NCI-H2081 treated with DMSO at 0.1 percent for 48 hours (cell line): ENCODE measurements at places on chromosomes 12 and 14.

DNA sequence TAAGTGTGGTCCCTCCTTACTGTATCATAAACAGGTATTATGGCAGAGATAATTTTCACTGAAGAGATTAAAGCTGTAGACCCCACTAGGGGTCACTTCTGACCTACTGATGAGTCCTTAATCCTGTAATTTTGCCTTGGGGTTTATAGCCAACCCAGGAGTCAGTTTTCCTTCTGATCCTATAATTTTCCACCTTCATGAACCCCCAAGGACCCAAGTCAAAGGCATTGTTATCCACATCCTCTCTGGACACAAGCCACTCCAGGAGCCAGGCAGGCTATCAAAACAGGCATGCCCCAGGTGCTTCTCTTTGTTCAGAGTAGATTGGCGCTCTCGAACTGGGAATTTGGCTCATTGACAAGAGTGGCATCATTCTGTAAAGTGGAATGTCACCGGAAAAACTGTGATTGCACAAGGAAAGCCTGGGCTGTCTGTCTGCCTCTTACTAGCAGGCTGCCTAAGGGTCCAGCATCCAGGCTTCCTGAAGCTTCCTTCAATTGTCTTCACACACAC, 1523.2 kb upstream of the FLRT2 start:
- DNase-seq, result peak; percentile 70

DNA sequence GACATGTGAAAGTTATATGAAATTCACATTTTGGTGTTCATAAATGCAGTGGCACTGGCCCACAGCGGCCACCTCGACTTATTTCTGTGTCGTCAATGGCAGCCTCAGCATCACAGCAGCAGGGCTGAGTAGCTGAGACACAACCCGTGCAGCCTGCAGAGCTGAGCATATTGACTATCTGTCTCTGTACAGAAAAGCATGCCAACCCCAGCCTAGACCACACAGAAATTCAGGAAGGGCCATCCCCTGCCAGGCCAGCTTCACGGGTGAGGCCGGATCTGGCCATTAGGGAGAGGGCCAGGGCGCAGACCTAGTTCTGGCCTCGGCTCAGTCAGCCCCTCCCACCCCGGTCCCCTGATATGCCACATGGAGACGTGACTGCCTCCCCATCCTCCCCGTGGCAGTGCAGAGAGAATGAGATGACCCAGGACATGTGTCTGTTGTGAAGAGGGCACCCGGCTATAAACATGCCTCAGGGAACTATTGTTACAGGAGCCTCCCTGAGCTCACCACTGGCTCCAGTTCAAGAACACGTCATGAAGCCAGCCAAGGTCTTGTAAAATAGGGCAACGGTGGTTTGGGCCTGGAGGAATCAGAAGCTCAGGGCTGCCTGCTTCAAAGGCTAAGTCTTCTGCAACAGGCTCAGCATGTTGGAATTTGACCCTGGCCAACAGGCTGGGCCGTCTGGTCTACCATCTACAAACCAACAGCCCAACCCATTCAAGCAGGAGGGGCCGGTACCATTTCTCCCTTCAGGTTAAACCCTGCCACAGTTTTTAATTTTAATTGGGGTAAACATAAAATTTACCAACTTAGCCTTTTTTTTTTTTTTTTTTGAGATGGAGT, 25.5 kb downstream of the SCARB1 start:
- no peak for DNase-seq

DNA sequence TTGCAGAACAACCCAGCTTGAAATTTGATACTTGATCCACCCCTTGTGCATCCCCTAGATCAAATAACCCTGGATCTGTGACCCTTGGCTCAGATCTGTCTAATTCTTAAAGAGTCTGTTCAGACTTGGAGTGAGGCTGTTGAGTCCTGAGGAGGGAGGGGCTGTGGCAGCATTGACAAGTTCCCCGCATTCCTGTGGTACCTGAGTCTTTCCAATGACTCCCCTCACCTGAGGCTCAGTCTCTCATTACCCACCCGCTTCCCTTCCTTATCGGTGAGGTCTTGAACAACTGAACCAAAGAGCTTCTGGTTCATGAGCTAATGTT, 16.1 kb upstream of the HDAC7 start:
- DNase-seq, result no peak

GRCh38 chr12:34398366-34398705, 376.0 kb downstream of the ALG10 start:
- DNase-seq, result no peak

DNA sequence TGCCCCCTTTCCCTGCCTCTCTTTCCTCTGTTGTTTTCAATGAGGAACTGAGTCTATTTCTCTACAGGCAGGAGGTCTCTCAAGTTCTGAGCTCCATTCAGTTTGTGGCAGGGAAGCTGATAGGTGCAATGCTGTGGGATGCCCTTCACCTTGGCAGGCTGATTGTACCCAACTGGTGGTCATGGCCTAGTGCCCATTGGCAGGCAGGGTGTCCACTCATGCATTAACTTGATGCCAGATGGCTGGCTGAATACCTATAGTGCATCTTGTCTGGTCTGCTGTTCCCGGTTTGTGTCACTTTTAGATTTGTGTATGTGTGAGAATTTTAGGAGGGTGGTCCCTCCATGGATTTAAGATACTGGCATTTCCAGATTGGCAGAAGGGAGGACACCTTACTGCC, 20.0 kb upstream of the ITGA5 start:
- DNase-seq, result no peak

- DNase-seq, result no peak
These were observed 44.7 kb downstream of the PTPN11 start for GRCh38 chr12:112463478-112463877.

DNA sequence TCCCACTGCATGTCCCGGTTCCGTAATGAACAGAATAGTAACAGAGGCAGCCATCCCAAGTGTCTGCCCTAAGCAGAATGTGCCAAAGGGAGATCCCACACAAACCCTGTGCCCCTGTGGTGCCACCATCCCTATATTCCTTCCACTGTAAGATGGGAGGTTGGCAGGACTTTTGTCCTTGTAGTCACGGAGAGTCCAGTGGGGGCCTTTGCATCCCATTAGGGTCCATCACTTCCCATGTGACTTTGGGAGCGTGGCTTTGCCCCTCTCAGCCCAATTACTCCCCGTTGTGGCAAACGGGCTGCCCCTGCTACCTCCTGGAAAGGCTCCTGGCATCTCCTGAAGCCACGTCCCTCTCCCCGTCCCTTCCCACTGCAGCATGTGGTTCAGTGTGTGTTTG, 189.5 kb upstream of the FKBP4 start:
- no peak for DNase-seq
